Stimulated activated naive CD4-positive, alpha-beta T cell treated with Interleukin-2 at 50 U/mL for 16 hours (primary cell): ENCODE measurements at places on chromosomes 16 and 17.

DNA sequence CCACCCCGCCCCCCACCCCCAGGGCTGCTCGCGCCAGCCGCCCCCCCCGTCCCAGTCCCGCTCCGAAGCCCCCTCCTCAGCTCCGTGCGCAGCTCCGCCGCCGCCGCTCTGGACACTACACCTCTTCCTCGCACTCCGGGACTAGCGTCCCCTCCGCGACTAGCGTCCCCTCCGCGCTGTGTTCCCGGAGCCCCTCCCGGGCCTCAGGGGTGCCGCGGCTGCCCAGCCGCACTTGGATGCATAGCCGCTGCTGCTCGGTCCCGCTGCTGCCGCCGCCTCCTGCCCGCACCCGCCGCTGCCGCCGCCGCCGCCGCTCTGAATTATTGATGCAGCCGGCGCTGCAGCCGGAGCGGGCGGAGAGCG lies at the start of gene CBLN1:
Gene CBLN1 (minus strand): TSS at position 359 of the 363 bp plus-strand sequence. CDS start 373 bp downstream, outside the sequence.
- DNase-seq: no peak

DNA sequence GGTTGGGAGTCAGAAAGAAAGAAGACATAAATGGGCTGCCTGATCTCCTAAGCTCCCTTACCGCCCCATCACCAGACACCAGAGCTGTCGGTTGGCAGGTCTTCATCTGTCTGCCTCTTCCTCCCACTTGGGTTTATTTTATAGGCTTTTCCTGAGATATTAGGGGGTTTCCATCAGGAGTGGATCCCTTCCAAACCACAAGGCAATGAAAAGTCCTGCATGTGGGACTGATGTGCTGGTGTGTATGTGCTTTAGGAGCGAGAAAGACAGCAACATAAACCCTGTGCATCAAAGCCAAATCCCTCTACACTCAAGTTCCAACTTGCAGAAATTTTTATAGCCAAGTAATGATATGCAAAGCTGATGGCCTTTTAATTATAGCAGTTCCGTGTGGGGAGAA lies 389.5 kb downstream of the SLC39A11 start:
- no peak for DNase-seq

- no peak for DNase-seq
Observed at GRCh38 chr16:61926766-61927165, 109.5 kb downstream of the CDH8 start.

DNA sequence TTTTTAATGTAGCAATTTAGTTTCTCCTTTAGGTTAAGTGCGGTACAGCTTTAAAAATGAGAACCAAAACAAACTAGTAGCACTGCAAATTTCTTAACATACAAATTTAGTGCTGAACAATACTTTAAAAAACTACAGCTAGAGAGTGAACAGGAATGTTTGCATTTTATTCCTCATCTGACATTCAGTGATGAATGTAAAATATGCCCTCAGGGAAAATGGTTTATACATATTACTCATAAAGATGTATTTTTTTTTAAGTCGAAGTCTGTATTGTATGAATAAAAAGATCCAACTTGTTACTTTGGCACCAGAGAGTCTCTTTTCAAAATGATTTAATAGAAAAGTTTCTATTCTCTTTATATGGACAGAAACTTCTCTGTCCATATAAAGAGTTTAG lies 96.8 kb downstream of the BRIP1 start:
- no peak for DNase-seq

GRCh38 chr16:17801068-17801467 lies 330.3 kb upstream of the XYLT1 start:
- no peak for DNase-seq

DNA sequence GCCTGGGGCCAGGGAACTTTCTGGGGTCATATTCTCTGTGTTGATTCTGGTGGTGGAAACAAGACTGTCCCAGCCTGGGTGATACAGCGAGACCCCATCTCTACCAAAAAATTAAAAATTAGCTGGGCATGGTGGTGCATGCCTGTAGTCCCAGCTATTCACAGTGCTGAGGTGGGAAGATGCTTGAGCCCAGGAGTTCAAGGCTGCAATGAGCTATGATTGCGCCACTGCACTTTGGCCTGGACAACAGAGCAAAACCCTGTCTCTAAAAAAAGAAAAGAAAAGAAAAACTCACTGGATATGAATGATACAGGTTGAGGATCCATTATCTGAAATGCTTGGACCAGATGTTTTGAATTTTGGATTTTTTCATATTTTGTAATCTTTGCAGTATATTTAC lies 13.6 kb downstream of the SCGB1C2 start:
- DNase-seq: no peak

DNA sequence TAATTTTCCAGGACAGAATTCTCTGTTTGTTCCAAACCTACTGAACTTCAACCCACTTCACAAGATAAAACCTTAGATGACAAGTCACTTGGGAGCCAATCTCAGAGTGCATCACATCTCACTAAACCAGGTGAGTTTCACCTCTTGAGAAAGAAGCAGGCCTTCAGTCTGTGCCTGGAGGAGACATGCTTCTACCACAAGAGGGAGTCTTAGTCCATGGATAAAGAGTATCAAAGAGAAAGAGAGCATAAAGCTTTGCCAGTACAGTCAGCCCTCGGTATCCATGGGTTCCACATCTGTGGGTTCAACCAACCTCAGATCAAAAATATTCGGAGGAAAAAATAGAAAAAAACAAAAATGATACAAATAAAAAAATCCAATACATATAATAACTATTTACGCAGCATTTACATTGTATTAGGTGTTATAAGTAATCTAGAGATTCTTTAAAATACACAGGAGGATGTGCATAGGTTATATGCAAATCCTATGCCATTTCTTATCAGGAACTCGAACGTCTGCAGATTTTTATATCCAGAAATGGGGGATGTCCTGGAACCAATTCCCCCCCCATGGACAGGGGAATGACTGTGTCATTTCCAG lies 37.7 kb downstream of the DUSP14 start:
- DNase-seq: no peak
